ENCODE measurements at places on chromosomes 4 and X.

DNA sequence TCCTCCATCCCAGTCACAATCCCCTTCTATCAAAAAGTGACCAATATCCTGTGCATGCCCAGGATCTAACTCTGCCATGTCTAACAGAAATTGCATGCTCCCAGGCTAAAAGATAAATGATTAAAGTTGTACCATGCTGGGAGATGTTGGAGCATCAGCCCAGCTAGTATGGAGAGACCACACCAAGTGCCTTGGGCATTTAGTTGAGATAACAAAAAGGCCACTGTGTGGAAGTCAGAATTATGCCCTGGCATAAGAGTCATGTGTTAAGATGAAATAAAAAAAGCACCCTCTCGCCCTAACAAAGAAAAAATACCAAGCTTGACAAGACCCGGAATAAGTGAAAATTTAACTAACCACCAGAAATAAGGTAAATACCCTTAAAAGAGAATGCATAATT lies 155.9 kb upstream of the CENPE start:
- no peak for DNase-seq

GRCh38 chr4:77002321-77003107 lies 53.0 kb downstream of the SEPTIN11 start:
- no peak for DNase-seq

DNA sequence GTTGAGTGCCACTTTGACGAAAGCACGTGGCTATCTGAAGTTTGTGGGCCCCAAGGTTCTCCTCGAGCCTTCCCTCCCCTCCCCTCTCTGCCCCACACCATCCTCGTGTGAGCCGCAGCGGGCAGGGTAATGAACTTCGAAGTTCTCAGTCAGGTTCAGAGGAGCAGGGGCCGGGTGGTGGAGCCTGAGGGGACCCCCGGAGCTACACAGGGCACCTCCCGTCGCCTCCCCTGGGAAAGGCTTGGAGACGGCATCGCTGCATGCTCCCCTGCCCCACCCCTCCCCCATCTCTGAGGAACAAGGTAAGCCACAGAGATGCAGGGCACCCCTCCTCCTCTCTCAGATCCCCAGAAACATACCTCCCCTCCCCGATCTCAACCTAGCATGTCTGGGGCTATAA lies 2.8 kb upstream of the NKX1-1 start:
- no peak for DNase-seq

DNA sequence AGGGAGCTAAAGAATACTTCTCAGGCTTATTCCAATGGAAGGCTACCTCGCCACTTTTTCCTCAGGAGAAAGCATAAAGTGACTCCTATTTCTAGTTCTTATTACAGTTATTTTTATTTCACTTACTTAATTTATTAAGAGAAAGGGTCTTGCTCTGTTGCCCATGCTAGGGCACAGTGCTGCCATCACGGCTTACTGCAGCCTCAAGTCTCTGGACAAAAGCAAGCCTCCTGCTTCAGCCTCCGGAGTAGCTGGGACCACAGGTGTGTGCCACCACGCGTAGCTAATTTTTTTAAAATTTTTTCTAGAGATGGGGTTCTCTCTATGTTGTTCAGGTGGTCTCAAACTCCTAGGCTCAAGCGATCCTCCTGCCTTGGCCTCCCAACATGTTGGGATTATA lies 36.0 kb upstream of the CHRNA9 start:
- DNase-seq = no peak

- DNase-seq = no peak
Observed at GRCh38 chrX:2474280-2474962, 26.4 kb downstream of the DHRSX start.

GRCh38 chr4:166277853-166278252 lies 404.8 kb downstream of the TLL1 start:
- no peak for DNase-seq

GRCh38 chrX:140711894-140712293 lies 2.3 kb downstream of the LINC00632 start:
- no peak for DNase-seq

DNA sequence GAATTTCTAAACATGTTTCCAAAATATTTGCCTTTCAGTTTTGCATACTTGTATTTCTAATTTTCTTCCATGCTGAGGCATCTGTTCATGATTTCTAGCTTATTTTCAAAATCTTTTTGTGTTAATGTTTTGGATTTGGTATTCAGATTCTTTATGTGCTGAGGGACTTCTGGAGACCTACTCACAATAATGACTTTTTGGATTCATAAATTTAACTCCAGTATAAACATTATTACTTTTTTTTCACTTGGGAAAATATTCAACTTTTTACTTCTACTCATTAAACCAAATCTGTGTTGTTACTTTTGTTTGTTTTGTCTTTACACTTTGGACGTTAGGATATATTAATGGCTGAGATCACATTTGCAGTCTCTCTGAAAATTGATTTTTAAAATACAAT lies 183.7 kb downstream of the TENM3 start:
- DNase-seq = no peak

GRCh38 chrX:118698516-118699170 lies 28.8 kb upstream of the IL13RA1 start:
- DNase-seq = peak; percentile 9

- no peak for DNase-seq
Observed at GRCh38 chr4:177376024-177376423, 66.2 kb downstream of the AGA start.

GRCh38 chr4:156197216-156197615 lies 243.6 kb upstream of the CTSO start:
- no peak for DNase-seq

DNA sequence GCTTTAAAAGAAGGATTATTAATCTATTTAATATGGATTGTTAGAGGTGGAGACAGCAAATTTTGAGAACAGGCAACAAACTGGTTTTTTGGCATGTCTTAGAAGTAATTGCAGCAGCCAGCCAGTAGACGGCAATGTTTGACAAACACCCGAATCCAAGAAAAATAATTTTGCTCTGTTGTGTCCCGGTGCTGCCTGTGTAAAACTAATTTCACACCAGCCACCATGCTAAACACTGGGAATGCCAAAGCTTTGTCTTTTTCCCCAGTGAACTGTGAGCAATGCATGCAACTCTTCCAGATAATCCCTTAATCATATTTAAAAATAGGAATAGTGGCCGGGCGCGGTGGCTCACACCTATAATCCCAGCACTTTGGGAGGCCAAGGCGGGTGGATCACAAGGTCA lies 25.9 kb downstream of the SMIM31 start:
- DNase-seq = peak; percentile 23

- DNase-seq = no peak
Observed at GRCh38 chr4:149896432-149896831, 80.8 kb upstream of the IQCM start.

DNA sequence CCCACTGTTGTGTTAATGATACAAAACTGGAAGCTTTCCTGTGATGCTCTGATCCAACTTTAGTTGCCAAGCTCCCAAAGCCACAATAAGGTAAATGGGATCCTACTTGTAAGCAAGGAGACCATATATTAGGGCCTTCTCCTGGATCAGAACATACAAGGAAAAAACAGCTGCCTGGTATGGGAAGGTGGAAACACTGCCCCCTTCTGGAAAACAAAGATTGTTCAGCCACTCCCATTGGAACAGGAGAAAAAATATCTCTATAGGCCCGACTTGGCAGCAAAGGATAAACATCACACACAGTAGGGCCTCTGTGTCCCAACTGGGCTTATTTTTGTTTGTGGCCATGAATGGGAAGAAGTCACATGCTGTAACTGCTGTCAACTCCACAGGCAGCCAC lies 166.5 kb downstream of the TBX22 start:
- no peak for DNase-seq

DNA sequence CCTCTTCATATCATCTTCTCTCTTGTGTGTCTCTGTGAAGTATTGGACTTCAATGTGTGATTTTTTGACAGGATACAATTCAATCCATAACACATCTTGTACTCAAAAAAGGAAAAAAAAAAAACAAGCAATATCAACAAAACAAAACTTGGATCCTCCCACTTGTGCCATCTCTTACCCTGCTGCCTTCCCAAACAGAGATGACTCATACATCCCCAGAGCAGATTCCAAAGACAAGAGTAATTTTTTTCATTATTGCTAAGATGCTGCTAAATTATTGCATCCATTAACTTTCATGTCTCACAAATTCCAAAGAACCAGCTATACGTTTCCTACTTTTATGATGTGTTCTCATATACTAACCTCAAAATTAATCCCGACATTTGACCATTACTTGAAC lies 479.2 kb downstream of the GBA3 start:
- DNase-seq = no peak

DNA sequence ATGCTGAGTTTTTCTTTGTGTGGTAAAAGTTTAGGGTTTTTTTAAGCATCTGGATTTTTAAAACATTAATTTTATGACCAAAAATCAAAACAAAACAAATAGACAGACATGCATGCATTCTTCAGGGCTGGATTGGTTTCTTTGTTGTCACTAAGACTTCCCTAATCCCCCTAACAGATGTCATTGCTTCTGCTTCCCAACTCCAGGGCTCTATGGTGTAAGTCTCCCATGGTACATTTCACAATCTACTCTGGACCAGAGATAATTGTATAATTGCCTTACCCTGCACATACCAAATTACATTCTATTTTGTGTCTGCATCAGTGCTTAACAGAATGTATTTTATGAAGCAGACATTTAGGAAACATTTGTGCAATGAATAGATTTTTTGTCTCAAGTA lies 529.1 kb upstream of the SMIM31 start:
- no peak for DNase-seq

DNA sequence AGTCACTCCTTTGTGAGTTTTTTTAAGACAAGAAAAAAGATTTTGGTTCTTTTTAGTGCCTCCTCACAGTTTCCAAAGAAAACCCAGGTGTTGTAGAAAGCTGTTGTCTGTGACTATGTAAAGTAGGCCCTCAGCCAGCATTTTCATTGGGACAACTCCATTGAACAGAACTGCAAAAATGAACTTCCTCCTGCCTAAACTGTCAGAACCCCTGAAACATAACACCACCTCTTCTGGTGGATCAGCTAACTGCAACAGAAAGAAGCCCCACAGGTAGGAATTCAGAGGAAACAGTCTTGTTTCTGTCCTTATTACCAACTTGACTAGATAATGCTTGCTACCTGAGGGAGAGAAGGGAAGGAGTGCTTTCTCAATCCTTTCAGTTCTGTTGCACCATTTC lies 3.4 kb upstream of the ATP11C start:
- DNase-seq = peak; percentile 13

GRCh38 chr4:146165840-146166239 lies 9.7 kb upstream of the LSM6 start:
- DNase-seq = no peak

DNA sequence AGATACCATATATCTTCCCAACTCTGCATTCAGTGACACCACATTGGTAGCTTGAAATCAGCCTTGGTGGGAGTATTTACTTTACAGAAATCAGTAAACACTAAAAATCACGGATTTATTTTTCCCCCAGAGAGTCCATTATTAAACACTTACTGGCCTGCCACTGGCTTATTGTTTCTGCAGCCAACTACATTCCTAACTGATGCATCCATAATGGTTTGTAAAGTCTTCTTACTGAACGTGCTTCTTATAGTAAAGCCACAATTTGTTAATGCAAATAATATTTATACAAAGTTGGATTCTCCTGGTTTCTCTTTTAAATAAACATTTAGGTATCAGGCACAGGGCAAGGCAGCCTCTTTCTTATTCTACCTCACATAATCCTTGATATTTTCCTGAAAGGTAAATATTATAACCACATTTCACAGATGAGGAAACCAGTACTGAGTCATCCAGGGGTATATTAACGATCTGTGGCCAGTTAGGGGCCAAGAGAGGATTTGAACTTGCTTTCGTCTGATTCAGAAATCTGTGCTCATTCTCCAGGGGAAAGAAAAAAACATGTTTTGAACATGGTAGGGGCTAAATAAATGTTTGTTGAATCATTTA lies 136.5 kb downstream of the RAB28 start:
- no peak for DNase-seq

DNA sequence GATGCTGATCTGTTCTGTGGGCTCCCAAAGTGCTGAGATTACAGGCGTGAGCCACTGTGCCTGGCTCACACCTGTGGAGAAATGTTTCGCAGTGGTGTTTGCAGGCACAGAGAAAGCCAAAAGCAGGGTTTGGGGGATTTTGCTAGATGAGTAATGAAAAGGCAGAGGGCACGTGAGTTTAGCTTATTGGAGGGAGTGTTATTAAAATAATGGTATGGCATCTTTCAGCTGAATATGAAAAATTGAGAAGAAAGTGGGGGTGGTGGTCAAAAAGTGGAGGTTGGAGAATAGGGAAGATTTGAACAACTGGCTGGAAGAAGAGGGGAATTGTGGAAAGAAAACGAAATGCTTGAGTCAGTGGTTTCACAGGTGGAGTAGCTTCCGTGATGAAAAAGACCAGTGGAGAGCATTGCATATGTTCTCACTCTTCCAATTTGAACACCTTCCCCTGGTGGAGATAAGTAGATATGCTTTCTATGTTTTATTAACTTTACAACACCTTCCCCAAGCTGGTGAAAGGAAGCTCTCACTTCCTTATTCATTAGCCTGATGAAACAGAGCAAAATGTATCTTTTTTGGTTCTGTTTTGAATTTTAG lies 1.1 kb upstream of the CHST7 start:
- DNase-seq = peak; percentile 66
